ENCODE measurements at places on chromosomes 4 and X.

DNA sequence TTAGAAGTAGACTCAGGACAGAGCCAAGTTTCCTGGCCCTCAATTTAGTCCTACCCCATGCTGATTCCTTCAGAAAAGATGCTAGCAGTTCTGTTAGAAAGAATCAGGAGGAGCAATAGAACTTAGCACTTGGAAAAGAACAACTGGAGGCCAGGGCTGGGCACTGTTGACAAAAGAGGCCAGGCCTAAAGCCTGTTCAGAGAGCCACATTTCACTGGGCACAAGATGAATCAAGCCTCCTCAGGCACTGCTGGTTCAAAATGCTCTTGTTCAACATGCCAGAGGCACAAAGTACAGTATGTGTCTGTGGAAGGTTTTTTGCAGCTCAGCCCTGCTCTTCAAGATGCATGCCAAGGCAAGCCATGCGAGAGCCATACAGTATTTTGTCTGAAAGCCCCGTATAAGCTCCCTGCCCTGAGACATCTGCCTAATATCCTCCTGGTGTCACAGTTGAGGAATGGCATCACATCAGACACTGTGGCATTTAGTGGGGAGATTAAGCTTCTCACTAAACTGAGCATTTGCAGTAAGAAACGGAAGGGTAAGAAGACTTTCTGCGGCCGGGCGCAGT, 53.7 kb downstream of the RASL11B start:
- no peak for DNase-seq

GRCh38 chr4:186700746-186701145, 22.9 kb downstream of the FAT1 start:
- DNase-seq, result no peak

- no peak for DNase-seq
These were observed 6.7 kb downstream of the UNC5C start for GRCh38 chr4:95541889-95542607.

DNA sequence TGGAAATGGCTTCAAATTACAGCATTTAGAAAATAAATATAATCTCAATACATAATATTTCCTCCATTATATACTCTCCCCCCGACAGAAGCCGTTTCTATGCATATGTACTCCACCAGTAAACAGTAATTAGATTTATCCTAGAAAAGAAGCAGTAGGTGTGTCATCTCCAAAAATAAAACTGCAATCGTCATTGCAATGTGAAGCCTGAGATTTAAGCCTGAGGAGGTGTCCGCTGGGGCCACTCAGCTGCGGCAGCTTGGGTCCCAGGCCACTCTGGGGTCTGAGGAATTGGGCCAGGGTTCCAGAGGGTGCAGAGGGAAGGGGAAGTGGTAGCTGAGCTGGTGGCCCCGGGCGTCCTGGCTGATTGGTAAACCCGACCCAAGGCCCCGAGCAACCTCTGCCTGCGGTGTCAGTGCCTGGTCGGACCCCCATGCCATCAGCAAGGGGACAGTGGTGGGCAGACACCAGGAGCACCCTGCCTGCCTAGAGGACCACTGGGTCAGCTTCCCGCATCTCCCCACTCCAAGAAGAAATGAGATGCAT, 7.8 kb upstream of the MXD4 start:
- no peak for DNase-seq

DNA sequence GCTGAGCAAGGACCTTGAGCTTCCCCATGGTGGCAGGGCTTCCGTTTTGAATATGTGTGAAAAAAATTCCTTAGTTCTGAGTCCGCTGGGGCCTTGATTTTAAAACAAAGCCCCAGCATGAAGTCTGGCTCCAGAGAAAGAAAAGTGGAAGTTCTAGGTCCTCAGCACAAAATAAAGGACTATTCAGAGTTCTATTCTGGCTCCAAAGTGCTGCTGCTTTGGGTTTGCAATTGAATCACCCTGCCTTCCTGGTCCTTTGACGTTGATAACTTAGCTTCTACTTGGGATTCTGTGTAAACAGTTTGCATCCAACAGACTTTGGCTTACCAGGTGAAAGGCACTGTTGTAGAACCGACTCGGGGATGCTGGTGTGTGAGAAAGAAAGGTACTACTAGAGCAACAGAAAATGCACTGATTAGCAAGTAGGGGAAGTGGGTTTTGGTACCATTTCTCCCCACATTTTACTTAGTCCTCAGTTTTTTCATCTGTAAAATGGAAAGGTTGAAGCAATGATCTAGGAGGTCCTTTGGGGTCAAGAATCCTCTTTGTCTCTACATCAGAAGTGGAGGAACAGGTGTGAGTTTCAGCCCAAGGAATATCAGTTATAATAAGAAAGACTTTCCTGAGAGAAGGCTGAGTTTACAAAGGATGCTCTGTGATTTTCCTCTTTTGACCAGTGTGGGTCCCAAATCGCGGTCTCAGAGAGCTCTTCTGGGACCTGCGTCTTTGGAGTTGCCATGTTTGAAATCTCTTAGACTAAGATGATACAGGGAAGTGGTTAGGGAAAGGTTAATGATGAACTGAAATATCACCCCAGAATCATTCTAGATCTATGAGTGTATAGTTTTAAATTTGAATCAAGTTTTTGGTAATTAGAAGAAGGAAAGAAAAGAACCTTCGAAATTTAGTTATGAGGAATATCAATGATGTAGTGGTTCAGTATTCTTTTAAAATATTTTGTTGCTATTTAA, 28.2 kb downstream of the IGFBP7 start:
- DNase-seq, result no peak

DNA sequence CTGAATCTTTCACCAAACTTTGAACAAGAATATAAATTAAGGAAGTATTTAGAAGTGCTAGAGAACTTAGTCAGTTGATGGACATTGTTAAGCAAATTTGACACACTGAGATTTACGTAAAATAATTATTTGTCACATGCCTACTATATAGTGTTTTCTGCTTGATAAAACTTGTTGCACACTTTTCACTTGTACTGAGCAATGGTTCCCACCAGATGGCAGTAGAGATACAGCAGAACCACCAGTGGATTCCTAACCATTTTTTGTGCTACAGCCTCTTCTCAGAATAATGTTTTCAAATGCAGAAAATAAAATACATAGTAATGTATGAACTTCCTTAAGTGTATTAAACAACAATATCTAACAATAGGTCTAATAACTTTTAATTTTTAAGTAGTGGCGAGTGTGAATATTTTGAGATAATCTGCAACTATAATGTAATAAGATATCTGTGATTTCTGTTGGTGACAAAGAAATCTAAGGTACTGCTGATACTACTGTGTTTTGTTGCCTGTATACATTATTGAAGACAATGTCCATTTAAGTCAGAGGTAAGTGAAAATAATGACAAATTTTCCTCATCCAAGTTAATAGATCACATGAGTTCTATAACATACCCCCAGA, 81.2 kb downstream of the APOOL start:
- peak; percentile 4 for DNase-seq

GRCh38 chrX:150074175-150074574, 135.9 kb upstream of the EOLA2 start:
- DNase-seq, result no peak

GRCh38 chrX:131764216-131764615, 220.3 kb downstream of the OR13H1 start:
- DNase-seq, result no peak

DNA sequence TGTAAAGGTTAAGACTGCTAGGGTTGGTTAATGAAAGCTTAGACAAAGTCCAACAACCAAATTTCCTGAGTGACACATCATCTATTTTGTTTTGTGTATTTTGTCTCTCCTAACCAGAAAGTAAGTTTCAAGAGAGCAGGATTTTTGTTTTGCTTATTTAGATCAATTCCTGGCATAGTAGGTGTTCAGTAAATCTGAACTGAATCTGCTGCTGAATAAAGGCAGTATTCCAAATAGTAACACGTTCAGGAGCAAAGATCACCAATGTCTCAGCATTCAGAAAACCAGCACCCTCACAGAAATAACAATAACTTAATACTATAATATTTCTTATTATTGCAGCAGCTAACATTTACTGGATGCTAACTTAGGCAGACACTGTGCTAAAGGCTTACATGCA, 12.2 kb downstream of the FBXW7 start:
- no peak for DNase-seq

DNA sequence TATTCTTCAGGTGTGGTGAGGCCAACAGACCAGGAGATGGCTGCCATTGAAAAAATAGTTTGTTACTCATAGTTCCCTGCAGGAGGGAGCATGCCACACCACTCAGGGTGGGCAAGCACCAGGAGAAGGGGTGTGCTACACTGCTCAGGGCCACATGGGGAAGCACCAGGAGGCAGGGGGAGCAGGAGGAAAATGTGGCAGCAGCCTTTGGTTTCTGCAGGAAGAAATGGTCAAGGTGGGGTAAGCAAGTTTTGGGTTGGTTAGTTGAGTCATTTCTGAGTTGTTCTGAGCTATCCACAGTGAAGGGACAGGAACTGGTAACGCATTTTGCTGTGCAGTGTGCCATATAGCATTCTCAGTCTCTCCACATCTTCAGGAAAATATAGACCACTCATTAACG, 23.8 kb downstream of the FGFBP1 start:
- no peak for DNase-seq

- no peak for DNase-seq
These were observed 48.4 kb downstream of the ARHGAP10 start for GRCh38 chr4:147780137-147780777.

DNA sequence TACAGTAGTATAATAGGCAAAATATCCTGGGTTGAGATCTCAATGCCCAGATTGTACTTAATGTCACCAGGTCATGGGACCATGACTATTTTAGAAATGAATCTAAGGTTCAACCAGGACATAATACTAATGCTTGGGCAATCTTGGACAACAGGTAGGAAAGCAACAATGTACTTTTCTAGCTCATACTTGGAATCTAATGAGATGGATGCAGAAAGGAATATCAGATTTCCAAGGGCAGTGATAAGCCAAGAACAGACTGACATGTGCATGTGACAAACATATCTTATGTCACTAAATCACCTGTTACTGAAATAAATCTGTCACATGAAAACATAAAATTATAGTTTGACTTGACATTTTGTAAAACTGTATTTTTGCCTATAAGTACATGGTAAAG, 51.1 kb downstream of the RPS6KA3 start:
- DNase-seq, result no peak

DNA sequence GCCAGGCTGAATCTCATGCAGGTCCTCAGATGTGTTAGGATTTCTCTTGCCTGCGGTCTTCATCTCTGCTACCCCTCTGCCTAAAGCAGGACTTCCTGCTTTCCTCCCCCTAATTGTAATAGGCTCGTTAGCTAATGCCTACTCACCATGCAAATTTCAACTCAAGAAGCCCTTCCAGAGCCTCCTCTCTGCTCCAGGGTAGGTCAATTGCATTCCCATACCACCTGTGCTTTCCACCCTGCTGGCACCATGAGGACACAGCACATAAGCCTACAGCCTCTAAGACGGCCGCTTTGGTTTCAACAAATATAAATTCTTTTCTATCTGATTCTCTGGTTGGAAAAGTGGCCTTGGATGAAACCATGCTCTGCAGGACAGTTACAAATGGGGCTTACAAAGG, 93.9 kb downstream of the QDPR start:
- no peak for DNase-seq

- no peak for DNase-seq
These were observed 31.0 kb upstream of the PPARGC1A start for GRCh38 chr4:23920716-23921446.

DNA sequence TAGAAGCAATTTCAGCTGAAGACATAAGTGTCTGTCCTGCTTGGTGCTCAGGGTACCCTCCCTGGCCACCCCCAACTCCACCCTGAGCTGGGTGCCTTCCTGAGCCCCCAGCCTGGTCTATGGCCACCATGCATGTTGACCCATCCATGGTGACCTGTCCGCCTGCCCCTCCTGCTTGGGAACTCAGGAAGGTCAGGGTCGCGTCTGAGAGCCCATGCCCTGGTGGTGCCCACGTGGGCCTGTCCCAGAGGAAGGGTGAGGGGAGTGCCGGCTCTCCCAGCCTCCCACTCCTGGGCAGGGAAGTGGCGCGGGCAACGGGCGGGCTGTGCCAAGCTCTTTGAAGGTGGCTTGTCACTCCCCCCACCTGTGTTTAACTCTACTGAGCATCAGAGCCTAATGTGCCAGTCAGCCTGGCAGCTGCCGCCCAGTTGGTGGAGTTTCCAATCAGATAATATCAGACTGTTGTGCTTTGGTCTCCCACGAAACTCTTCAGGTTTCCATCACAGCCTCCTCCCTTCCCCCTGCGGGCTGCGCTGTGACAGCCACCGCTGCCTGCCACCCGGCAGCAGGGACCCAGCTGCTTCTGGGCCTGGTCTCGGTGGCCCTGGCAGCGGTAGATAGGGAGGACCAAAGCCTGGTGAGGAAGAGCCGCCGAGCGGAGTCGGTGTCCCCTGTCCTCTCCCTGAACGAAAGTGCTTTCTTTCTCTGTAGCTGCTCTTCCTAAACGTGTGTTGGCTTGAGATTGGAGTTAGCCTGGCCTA, 4.8 kb downstream of the SH3BP2 start:
- no peak for DNase-seq

- DNase-seq, result no peak
These were observed 12.0 kb upstream of the MAP7D2 start for GRCh38 chrX:20128670-20129069.

- DNase-seq, result no peak
These were observed 139.1 kb downstream of the KDR start for GRCh38 chr4:54986095-54986846.

DNA sequence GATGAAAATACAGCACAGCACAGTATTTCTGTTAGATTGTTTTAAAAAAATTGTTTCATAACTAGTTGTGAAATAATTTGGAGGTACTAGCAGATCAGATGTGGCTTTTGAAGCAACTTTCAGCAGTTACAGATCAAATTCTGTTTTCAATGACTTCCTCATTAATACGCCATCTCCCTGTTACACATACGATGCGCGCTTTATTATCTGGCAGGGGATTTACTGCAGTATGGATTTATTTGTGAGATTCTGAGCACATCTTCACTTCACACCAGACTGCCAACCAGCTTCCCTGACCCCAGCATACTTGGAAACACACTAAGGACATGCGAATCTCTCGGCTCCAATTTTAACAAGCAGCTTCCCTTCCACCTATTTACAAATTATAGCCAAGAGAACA, 235.5 kb upstream of the DIAPH2 start:
- DNase-seq, result no peak

DNA sequence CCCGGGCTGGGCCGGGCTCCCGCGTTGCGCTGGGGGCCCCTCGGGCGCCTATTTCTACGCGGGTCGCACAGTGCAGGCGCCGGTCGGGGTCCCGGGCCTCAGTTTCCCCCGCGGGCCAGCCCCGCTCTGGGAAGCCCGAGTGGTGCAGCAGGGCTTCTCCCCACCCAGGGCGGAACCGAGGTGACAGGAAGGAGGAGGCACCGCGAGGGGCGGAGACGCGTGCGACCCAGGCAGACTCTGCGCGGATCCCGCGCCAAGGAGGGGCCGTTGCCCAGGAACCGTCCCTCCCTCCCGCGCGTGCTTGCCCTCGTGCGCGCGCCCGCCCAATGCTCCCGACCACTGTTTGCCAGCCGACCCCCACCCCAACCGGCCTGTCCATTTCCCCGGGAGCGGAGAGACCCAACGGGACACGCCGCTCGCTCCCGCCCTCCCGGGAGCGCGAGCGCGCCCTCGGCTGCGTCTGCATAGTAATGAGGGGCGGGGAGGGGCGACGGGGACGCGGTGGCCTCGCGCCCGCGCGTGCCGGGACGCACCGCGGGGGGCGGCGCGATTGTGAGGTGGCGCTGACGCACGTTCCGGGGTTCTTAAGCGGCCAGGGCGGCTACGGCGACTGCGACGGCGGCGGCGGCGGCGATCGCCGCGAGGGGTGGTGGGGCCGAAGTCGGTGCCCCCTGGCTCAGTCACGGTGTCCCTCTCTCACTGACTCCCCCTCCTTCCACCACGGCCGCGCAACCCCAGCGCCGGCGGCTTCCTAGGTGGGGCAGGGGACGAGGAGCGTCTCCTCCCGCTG, at the start of gene CPEB2:
Gene CPEB2 (plus strand): TSS at position 613 of the 790 bp plus-strand sequence. CDS start 193 bp downstream, outside the sequence.
- peak; percentile 79 for DNase-seq

- no peak for DNase-seq
These were observed 72.7 kb upstream of the MAD2L1 start for GRCh38 chr4:120139392-120139791.

GRCh38 chrX:55839485-55839884, 121.9 kb downstream of the RRAGB start:
- DNase-seq, result no peak

All from AG09309 (cell line).